Progenitor cell of endocrine pancreas (in vitro differentiated cells): ENCODE measurements at places on chromosomes 3 and 15. TPM values are rescaled to one million over a fixed set of nuclear protein-coding genes. Genes with fewer than 3 reads are reported as not detected.

The SLC22A13 gene
- total RNA-seq = 0.62 and 0.67 TPM in 2 replicates

The PAK6 gene
- total RNA-seq = 13.2 and 13.8 TPM in 2 replicates

DNA sequence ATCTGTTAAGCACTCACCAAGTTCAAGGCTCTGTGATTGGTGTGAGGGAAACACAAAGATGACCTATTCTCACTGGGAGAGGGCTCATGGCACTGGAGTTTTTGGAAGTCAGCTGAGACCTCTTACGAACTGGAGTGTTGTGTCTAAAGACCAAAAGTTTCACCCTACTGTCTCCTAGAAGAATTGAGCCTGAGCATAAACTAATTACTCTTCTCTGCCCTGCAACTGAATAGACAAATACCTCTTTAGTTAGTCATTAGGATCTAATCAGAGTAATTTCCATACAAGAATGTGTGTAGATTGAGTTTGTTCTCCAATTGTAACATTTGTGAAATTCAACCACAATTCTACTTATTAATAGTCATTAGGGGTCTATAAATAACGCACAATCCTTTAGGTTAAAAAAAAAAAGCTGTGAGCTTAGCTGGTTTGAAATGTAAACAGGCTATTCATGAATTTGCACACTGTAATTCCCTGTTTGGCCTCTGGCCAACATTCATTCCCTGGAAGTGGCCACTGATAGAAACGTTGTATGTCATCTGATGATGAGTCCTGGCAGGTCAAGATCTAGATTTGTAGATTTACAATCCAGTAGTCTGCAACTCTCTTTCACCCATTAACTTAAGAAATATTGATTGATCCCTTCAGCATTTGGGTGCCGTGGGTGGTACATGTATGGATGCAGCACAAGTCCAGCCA lies 76.8 kb upstream of the SOX14 start:
- no peaks in the 10 kb centered on the region for H3K36me3 ChIP-seq
- no peak overlapping the region for H3K4me3 ChIP-seq
- H3K27ac ChIP-seq = no peak overlapping the region
- no peak for DNase-seq
- peaks cover 23% of the 10 kb centered on the region for H3K27me3 ChIP-seq

DNA sequence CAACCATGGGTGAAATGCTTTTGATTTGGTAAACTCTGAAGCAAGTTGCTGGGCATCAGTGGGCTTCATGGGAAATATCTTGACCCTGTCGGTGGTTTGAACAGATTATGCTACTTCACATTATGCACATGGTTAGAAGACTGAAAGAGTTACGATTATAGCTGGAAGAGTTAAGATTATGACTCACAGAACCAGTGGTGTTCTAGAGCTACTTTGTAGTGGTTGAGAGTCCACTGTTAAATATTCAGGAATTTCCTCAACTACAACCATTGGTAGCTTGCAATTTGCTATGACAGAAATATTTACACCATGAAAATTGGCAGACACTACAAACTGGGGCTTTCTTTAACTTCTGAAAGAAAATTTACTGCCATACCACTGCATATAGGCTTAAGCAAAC lies 99.3 kb downstream of the GADL1 start:
- H3K27ac ChIP-seq = no peak overlapping the region
- no peak overlapping the region for H3K4me3 ChIP-seq
- no peaks in the 10 kb centered on the region for H3K36me3 ChIP-seq
- no peaks in the 10 kb centered on the region for H3K27me3 ChIP-seq
- DNase-seq = no peak
- peaks cover 6% of the 10 kb centered on the region for H3K4me1 ChIP-seq

GRCh38 chr3:195441051-195441450 lies 1.8 kb downstream of the ACAP2 start:
- H3K36me3 ChIP-seq = no peaks in the 10 kb centered on the region

The VPS18 gene
- 27.4 and 28.9 TPM in 2 replicates for total RNA-seq

The C3orf49 gene
- not detected in 2 replicates for total RNA-seq

DNA sequence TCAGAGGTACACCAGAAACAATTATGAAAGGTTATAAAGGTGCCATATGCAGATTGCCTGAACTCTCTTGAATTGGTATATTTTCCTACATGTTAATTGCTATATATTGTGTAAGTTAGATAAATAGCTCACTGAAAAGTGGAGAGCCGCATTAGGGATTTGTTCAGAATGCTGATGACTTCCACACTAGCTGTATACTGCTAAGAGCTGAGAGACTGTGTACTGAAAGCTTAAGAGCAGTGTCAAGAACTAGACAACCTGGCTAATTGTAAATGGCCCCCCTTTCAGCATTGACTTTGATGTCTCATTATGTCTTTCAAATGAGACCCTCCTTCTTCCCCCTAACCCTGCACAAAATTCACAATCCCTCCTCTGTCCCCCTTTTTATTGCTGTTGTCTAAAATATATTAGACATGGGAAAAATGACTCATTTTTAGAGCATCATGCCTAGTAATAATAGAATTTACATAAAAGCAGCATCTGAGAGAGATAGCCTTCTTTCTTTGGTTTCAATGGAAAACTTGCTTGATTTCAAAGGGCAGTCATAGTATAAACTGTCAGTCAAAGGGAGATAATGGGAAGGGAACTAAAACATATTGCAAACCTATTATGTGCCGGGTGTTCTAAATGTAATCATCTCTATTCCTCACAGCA lies 34.7 kb upstream of the GREM1 start:
- H3K27ac ChIP-seq = no peak overlapping the region
- no peak for DNase-seq
- no peaks in the 10 kb centered on the region for H3K27me3 ChIP-seq
- H3K4me3 ChIP-seq = no peak overlapping the region
- H3K36me3 ChIP-seq = peaks cover 3% of the 10 kb centered on the region

DNA sequence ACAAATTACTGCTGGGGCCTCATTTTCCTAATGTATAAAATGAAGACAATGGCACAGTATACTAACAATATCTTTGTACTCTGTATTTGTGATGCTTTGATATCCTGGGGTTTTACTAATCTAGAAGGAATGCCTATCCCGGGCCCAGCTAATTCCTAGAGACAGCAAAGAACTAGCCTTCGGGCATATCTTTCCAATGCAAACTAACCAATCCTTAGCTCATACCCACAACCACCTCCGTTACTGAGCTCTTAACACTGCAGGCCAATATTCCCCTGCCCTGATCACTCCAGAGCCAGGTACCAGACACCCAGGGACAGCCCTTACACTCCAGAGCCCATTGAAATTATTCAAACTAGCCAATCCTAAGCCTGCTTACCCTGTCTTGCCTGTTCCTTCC lies 309.0 kb downstream of the ULK4 start:
- no peak for DNase-seq
- H3K27me3 ChIP-seq = no peaks in the 10 kb centered on the region
- H3K27ac ChIP-seq = no peak overlapping the region

The GPR149 gene
- total RNA-seq = not detected in 2 replicates

DNA sequence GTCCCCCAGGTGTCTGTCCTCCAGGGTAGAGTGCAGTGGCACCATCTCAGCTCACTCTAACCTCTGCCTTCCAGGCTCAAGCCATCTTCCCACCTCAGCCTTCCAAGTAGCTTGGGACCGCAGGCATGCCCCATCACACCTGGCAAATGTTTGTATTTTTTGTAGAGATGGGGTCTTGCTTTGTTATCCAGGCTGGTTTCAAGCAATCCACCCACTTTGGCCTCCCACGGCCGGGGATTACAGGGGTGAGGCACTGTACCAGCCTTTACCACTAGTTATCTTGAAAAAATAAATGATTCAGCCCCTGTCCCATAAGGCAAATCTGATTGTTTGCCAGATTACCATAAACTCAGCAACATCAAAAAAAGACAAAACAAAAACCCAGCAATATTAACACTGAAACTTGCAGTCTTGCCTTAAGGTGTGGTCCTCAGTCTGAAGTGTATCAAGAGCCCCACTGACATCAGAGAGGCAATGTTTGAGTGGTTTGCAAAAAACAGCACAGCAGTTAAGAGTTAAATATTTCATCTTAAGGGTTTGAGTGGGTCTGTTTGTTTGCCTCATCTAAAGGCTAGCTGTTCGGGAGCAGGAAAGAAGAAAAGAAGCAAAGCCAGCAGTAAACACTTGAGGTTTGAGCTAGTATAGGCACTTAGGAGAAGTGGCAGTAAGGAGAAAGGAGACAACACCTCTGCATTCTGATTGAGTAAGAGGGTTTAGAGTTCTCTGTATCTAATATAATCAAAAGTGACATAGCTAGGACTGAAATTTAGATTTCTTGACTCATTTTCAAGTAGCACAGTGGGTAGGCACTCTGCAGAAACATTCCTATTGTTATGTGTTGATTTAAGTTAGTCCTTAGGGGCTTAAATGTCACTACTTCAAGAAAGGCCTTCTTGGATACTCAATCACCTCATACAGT lies 26.3 kb upstream of the EDEM1 start:
- H3K27me3 ChIP-seq = no peaks in the 10 kb centered on the region
- H3K36me3 ChIP-seq = no peaks in the 10 kb centered on the region
- no peak for DNase-seq
- H3K4me3 ChIP-seq = no peak overlapping the region
- H3K27ac ChIP-seq = no peak overlapping the region

- no peaks in the 10 kb centered on the region for H3K27me3 ChIP-seq
- H3K4me3 ChIP-seq = no peak overlapping the region
- no peak overlapping the region for H3K27ac ChIP-seq
- DNase-seq = no peak
- peaks cover 14% of the 10 kb centered on the region for H3K4me1 ChIP-seq
These were observed 5.0 kb downstream of the ZDHHC3 start for GRCh38 chr3:44970926-44971490.

- H3K27me3 ChIP-seq = no peaks in the 10 kb centered on the region
- peaks cover 7% of the 10 kb centered on the region for H3K36me3 ChIP-seq
- no peak overlapping the region for H3K27ac ChIP-seq
These were observed 34.6 kb downstream of the IGSF10 start for GRCh38 chr3:151426341-151426657.

The SLC27A2 gene
- total RNA-seq = 10.3 and 10.6 TPM in 2 replicates

GRCh38 chr15:44319385-44319784 lies 30.9 kb downstream of the GOLM2 start:
- peaks cover 5% of the 10 kb centered on the region for H3K4me1 ChIP-seq
- no peaks in the 10 kb centered on the region for H3K27me3 ChIP-seq
- no peak overlapping the region for H3K27ac ChIP-seq
- DNase-seq = no peak

The SH2D7 gene
- not detected in 2 replicates for total RNA-seq

GRCh38 chr15:22979238-22980188 lies 655 bp downstream of the CYFIP1 start:
- peak overlapping the region; percentile 96 for H3K4me3 ChIP-seq
- H3K36me3 ChIP-seq = no peaks in the 10 kb centered on the region
- DNase-seq = peak; percentile 37
- peaks cover 22% of the 10 kb centered on the region for H3K4me1 ChIP-seq
- no peaks in the 10 kb centered on the region for H3K27me3 ChIP-seq

GRCh38 chr3:97464035-97464434 lies 300.5 kb upstream of the ARL6 start:
- no peak overlapping the region for H3K27ac ChIP-seq
- no peak overlapping the region for H3K4me3 ChIP-seq
- H3K27me3 ChIP-seq = no peaks in the 10 kb centered on the region
- DNase-seq = no peak
- no peaks in the 10 kb centered on the region for H3K36me3 ChIP-seq
- H3K4me1 ChIP-seq = no peaks in the 10 kb centered on the region

GRCh38 chr3:162525771-162526170 lies 1029.2 kb downstream of the OTOL1 start:
- no peaks in the 10 kb centered on the region for H3K36me3 ChIP-seq
- no peak for DNase-seq
- H3K4me3 ChIP-seq = no peak overlapping the region
- H3K4me1 ChIP-seq = no peaks in the 10 kb centered on the region

GRCh38 chr3:28853830-28854229 lies 427.0 kb upstream of the RBMS3 start:
- H3K27ac ChIP-seq = no peak overlapping the region
- H3K4me3 ChIP-seq = no peak overlapping the region
- H3K4me1 ChIP-seq = peaks cover 4% of the 10 kb centered on the region
- no peaks in the 10 kb centered on the region for H3K27me3 ChIP-seq

GRCh38 chr15:48794697-48795134 lies 16.2 kb downstream of the CEP152 start:
- H3K27me3 ChIP-seq = no peaks in the 10 kb centered on the region
- H3K4me3 ChIP-seq = no peak overlapping the region
- DNase-seq = no peak
- H3K36me3 ChIP-seq = peaks cover 12% of the 10 kb centered on the region

The IL17RE gene
- 4.9 and 7.0 TPM in 2 replicates for total RNA-seq

- no peak overlapping the region for H3K4me3 ChIP-seq
- no peak for DNase-seq
- H3K27me3 ChIP-seq = peaks cover 6% of the 10 kb centered on the region
- H3K36me3 ChIP-seq = no peaks in the 10 kb centered on the region
- no peak overlapping the region for H3K27ac ChIP-seq
These were observed 23.4 kb upstream of the NOX5 start for GRCh38 chr15:68990992-68991500.

DNA sequence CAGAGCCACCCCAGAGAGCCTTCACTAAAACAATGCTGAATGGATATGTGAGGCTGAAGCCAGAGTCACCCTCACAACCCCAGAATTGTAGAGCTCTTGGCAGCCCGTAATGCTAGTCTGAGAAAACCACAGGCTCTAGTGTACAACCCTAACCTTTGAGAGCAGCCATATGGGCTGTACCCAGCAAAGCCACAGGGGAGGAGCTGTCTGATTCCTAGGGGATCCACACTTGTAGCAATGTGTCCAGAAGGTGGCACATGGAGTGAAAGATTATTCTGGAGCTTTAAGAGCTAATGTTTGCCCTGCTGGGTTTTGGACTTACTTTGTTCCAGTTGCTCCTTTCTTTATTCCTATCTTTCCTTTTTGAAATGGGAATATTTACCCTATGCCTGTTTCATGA lies 626.8 kb downstream of the GRM7 start:
- no peak overlapping the region for H3K27ac ChIP-seq
- H3K36me3 ChIP-seq = no peaks in the 10 kb centered on the region
- no peak for DNase-seq
- no peak overlapping the region for H3K4me3 ChIP-seq
- no peaks in the 10 kb centered on the region for H3K27me3 ChIP-seq

The FBXO40 gene
- not detected in 2 replicates for total RNA-seq

DNA sequence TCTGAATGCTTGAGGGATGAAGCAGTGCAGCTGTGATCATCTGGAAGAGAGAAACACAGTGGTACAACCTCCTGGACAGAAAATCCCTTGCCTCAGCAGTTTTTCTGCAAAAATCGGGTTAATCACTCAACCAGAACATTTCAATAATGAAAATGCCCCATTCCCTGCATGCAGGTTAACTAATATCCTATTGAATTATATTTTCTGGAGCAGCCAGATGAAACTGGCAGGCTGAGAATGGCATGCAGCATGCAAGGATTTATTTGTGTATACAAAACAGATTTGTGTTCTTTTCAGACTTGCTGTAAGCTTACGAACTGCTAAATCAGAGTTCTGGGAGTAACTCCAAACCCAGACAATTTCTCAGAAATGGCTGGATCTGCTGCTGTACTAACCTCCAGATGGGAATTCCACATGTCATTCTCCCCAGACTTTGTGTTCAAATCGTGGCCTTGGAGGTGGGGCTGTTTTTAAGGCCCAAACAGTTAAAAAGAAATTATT lies 39.1 kb downstream of the SLC9A9 start:
- DNase-seq = no peak
- H3K36me3 ChIP-seq = no peaks in the 10 kb centered on the region
- no peaks in the 10 kb centered on the region for H3K4me1 ChIP-seq
- no peaks in the 10 kb centered on the region for H3K27me3 ChIP-seq
- no peak overlapping the region for H3K27ac ChIP-seq
- no peak overlapping the region for H3K4me3 ChIP-seq
